ENCODE measurements at places on chromosomes 13 and 19.

- DNase-seq = no peak
These were observed 168.3 kb upstream of the GPC6 start for GRCh38 chr13:93058301-93058700.

DNA sequence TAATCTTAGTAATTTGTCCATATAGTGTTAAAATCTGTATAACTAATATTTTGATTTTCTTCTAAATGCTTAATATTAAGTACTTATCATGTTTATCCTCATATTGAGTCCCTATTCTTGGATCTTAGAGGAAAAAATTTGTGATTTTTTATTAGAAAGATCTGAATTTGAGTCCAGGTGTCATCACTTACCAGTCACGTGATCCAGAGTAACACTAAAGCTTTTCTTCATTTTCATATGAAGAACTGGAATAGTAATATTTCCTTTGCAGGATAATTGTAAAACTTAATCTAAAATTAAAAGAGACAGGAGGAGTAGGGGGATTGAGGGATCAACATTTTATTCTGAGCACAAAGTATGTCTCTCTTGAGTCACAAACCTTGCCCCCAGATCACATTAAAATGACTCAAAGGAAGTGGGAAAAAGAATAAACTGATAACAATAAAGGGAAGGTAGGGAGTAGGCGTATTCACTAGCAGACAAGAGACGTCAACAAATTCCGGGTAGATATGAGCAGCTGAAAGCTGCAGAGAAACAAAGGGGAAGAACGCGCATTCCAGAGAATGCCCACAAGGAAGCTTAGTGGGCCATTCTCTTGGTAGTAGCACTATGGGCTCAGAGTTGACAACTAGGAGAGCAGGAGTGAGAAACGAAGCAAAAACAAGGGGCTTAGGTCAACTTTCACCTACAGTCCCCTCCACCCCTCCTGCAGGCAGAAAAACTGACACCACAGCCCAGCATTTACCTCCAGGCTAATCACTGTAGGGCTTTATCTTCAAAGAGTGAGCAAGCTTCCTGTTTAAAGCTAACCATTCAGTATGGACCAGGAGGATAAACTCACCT lies 123.1 kb downstream of the SPRY2 start:
- no peak for DNase-seq

DNA sequence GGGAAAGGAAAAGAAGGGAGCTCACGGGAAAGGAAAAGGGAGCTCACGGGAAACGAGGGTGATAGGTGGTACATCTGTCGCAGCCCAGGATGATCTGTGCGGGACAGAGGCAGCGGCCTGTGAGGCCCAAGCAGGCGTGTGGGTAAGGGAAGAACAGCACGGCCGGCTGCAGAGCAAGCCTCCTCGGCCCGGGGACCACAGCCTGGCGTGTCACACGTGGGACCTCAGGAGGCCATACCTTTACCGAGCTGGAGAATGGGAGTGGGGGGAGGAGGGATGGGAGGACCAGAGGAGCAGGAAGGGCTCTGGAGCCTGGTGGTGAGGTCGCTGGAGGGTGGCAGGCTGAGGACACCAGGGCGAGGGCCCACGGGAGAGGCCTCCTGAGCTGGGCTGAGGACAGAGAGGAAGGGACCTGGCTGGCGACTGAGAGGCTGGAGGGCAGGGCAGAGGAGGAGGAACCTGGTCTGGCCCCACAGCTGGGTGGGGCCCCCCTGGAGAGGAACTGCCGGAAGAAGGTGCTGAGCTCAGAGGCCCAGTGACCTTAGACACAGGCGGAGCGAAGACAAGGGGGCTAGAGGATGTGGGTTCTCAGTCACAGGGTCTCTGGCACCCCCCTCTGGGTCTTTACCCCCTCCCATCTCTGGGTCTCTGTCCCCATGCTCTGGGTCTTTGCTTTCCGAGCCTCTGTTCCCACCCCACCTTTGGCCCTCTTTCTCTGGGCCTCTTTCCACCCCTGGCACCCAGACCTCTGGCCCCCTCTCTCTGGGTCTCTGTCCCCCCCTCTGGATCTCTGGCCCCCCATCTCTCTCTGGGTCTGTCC lies 2.9 kb upstream of the FTL start:
- peak; percentile 89 for DNase-seq

GRCh38 chr19:21595185-21595584 lies 89.8 kb downstream of the ZNF429 start:
- no peak for DNase-seq

- DNase-seq = no peak
These were observed 12.5 kb downstream of the EPN1 start for GRCh38 chr19:55687281-55688201.

- DNase-seq = no peak
These were observed 66.1 kb downstream of the ZNF486 start for GRCh38 chr19:20233105-20233504.

DNA sequence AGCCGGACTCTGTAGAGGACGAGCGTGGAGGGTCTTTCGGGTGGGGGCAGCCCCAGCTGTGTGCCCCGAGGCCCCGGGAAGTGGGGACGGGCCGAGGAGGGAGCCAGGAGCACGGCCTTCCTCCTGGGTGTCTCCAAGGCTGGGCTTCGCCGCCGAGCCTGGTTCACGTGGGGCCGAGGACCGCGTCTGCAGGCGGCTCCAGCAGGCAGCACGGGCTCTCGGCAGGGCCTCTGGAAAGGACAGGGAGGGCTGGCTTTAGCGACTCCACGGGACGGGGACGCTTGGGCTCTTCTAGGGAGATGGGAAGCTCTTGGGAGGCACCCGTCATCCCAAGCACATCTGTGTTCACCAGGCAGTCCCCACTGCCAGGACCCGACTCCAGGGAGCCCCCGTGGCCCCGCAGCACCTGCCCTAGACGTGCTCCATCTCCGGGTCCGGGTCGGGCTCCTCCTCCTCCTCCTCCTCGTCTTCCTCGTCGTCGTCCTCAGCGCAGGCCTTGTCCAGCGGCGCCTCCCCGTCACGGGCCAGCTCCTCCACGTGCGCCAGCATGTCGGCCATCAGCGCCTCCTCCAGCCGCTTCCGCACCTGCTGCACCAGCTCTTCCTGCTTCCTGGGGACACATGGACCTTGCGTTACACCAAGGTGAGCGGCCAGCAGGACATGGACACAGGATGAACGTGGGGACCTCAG lies 9.9 kb upstream of the MEX3D start:
- DNase-seq = no peak

GRCh38 chr19:8858260-8858659 lies 26.1 kb downstream of the MBD3L1 start:
- no peak for DNase-seq

DNA sequence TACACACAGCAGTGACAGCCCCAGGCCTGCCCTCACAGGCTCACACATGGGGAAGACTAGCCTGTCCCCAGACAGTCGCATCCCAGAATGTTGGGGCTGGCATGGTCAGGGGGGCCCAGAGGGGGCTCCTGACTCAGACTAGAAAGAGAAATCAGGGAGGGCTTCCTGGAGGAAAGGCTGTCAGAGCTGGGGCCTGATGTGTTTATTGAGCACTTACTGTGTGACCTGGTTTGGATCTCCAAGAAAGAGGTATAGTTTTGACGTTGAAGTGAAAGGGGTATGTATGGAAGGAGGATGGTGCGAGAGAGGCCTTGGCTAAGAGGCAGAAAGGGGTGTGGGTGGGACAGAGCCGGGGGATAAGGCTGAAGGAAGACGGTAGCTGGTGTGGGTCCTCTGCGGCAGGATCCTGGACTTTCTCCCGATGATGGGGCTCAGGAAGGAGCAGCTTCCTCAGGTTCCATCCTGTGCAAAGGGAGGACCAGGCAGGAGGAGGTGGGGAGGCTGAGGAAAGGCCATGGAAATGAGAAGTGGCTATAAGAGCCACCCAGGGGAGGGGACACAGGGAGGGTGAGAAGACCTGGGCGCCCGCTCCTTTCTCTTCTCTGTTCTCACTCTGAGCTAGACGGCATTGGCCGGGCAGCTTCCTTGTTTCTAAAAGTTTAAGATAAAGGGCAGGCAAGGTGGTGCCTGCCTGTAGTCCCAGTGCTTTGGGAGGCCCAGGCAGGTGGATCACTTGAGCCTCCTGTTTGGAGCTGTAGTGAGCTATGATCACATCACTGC lies 16.1 kb upstream of the BCL3 start:
- no peak for DNase-seq

GRCh38 chr19:9966024-9966423 lies 29.7 kb upstream of the OLFM2 start:
- no peak for DNase-seq

- no peak for DNase-seq
These were observed 11.0 kb downstream of the PAF1 start for GRCh38 chr19:39379865-39380396.

DNA sequence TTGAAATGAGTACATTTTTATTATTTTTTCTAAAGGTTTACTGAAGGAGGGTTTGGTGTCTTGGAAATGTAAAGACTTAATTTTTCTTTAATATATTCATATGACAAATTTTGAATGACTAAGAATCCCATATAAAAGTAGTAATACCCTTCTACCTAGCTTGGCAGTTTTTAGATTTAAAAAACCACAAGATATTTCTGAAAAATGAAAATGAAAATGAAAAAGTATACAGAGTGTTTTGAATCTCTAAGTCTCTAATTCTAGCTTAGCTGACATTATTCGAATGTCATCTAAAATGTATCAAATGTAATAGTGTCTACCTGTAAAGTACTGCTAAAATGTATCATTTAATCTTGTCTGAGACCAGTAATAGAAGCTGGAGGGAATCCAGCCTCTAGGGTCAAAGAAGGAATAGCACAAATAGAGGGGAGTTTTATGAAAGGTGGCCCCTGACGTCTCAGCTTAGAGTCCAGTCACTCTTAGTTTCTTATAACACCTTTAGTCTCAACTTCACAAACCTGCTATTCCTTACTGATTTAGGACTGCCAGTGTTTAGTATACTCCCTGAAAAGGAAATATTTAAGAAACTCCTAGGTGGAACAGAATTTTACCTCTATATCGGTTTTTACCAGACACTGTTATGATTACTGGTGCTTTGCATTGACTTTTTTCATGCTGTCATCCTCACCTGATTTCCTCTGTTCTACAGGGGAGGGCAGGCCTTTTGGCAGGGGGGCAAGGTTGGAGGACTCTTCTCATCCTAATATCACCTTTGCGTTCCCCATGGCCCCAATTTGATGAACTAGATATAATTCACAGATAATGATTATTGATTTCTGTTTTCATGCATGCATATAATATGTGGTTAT lies 16.2 kb upstream of the MIR17HG start:
- no peak for DNase-seq

DNA sequence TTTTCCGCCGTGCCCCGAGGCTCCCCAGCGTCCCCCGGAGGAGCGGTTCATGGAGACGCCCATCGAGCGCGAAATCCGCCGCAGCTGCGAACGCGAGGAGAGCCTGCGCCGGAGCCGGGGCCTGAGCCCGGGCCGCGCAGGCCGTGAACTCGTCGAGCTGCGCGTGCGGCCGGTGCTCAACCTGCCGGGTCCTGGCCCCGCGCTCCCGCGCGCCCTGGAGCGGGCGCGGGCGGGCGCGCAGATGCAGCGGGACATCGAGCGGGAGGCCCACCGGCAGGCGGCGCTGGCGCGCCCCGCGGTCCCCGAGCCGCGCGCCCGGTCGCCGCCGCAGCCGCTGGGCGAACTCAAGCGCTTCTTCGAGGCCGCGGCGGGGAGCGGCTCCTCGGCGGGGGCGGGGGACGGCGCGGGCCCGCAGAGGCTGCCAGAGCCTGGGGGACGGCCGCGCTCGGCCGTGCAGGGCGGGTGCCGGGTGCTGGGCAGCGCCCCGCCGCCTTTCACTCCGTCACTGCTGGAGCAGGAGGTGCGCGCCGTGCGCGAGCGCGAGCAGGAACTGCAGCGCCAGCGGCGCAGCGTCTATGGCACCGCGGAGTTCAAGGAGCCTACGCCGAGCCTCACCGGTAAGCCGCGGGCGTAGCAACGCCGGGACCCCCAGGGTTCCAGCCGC lies 807 bp downstream of the MISP3 start:
- peak; percentile 91 for DNase-seq

DNA sequence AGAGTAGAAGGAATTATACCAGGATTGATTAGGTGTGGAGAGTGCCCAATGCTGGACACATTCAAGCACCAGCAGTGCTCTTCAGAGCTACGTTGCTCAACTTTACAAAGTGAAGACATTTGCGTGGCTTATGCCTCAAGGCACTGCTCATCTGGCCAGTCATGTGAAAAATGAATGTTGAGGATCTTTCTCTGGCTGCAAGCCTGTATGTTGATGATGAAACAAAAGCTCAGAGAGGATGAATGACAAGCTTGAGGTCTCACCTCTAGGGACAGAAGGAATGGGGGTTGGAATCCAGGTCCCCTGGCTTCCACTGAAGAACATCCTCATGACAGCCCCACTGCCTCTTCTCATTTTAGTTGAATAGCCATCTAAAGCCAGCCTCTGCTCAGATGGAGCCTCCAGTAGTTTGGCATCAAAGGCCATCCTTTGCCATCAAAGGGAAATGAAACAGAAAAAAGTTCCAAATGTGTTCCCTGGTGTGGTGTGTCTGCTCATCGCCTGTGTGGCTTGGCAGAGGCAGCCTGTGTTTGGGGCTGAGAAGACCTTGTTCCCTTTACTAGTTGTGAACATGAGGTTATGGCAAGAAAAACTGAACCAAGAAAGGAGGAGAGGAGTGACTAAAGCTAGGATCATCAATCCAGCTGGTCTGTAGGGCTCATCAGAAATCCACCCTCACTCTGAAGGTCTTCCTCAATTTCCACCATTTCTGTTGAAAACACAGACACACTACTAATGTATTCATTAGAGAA lies 114.0 kb upstream of the KL start:
- no peak for DNase-seq

DNA sequence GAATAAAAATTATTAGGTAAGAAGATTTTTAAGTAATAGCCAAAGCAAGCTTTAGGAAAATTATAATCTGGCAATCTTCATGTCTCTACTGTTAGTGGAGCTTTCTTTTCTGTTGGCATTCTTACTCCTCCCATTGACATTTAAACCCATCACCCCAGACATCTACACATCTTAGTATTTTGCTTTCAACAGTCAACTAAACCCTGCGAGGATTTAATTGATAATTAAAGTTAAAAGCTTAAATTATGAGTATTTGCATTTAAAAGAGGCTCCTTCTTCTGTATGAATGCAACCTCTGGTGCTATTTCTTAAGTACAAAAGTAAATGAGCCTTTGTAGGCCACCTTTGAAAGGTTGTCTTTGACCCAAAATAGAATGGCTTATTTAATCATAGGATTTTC lies 148.1 kb downstream of the DACH1 start:
- no peak for DNase-seq

GRCh38 chr13:80685942-80686341 lies 345.0 kb upstream of the SPRY2 start:
- no peak for DNase-seq

- DNase-seq = no peak
These were observed 26.2 kb upstream of the OR7C2 start for GRCh38 chr19:14915116-14915515.

DNA sequence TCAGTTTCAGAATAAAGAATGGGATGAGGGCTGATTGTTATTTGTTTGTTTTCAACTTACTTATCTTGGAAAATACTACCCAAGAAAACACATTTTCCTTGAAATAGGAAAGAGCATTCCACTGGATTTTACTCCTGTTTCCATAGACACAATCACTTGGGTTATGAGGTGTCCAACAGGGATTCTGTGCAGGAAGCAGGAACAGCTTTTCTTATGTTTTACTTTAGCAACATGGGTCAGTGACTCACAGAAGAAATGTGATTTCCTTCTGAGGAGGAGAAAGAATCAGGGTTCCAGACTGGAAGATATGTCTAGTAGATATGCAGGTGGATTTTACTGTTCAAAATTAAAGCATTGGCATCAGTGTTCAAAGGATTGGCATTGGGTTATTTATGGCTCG lies 180.8 kb upstream of the GPC6 start:
- no peak for DNase-seq

All from DMS53 (cell line).